Uterus (tissue), 4 donors: ENCODE measurements at places on chromosomes 13 and 19. TPM values are rescaled to one million over a fixed set of nuclear protein-coding genes. Genes with fewer than 3 reads are reported as not detected.

DNA sequence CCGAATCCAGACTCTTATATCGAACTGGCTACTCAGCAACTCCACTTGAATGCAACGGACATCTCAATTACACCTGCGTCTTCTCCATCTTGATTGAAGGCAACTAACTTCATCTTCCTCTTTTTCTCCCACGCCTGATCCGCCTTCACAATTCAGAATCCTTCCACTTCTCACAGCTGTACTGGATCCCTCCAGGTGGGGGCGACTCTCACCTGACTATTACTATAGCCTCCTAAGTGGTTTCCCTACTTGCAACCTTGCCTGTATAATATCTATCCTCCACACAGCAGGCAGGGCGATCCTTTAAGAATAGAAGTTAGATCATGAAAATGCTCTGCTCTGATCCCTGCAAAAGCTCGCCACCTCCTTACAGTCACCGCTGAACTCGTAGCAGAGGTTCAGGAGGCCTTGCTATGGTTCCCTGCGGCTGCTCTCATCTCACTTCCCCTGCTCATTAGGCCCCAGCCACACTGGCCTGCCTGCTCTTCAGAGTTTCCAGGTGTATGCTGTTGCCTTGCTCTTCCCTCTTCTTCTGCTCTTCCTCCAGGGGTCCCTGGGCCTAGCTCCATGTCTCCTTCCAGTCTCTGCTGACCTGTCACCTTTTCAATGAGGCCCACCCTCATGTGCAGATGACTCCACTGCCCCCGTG, 31.9 kb downstream of the RFXAP start:
- DNase-seq: no peak

- DNase-seq: no peak
These were observed 2412.4 kb downstream of the PCDH9 start for GRCh38 chr13:64817691-64818090.

GRCh38 chr19:406971-407510, 1.9 kb downstream of the C2CD4C start:
- no peak for DNase-seq

Gene PBX4
- 1.6 TPM for total RNA-seq
